NCI-H460 (cell line): ENCODE measurements at places on chromosomes 12 and 14. TPM values are rescaled to one million over a fixed set of nuclear protein-coding genes. Genes with fewer than 3 reads are reported as not detected.

The GPR132 gene
- total RNA-seq = 0.78 TPM in 1 of 2 replicates, not detected in the other

The KRT6A gene
- total RNA-seq = not detected in 2 replicates

The KLRC2 gene
- 0.22 TPM in 1 of 2 replicates, not detected in the other for total RNA-seq

The TAS2R7 gene
- total RNA-seq = not detected in 2 replicates

The CIDEB gene
- not detected in 2 replicates for total RNA-seq

The TMEM121 gene
- 1.9 and 3.1 TPM in 2 replicates for total RNA-seq

The BMP4 gene
- total RNA-seq = not detected in 2 replicates

The VEZT gene
- total RNA-seq = 78.4 and 78.5 TPM in 2 replicates

The GLT1D1 gene
- total RNA-seq = not detected in 2 replicates

The NELL2 gene
- total RNA-seq = 0.15 and 0.40 TPM in 2 replicates

The SLC6A13 gene
- total RNA-seq = 0.17 and 0.32 TPM in 2 replicates

- no peak for DNase-seq
Measured at GRCh38 chr12:93022603-93023340, 93.7 kb upstream of the EEA1 start.

- DNase-seq = no peak
Measured at GRCh38 chr12:61798778-61799177, 461.4 kb upstream of the USP15 start.

DNA sequence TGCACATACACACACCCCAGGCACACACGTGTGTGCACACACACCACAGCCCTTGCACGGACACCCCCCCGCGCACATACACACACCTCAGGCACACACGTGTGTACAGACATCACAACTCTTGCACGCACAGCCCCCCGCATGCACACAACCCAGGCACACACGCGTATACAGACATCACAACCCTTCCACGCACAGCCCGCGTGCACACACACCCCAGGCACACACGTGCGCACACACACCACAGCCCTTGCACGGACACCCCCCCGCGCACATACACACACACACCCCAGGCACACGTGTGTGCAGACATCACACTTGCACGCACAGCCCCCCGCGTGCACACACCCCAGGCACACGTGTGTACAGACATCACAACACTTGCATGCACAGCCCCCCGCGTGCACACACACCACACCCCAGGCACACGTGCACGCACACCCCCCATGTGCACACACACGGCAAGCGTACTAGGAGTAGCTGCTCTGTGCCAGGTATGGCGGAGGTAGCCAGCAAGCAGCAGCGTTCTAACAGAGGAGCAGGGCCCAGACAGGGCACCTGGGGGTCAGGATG, 18.2 kb upstream of the ANKLE2 start:
- no peak for DNase-seq

- DNase-seq = no peak
Measured at GRCh38 chr12:59867689-59868088, 271.9 kb downstream of the SLC16A7 start.

DNA sequence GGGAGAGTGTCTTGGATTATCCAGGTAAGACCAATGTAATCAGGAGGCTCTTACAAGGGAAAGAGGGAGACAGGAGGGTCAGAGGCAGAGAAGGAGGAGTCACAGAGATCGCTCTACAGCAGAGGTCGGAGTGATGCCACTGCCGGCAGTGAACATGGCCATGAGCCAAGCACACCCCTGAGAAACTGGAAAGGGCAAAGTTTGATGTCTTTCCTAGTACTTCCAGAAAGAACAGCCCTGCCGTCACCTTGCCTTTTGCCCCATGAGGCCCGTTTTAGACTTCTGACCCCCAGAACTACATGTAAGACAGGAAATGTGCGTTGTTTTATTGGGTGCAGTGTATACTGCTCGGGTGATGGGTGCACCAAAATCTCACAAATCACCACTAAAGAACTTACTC, 133.7 kb downstream of the CALM1 start:
- no peak for DNase-seq

GRCh38 chr12:3046441-3047200, 30.6 kb upstream of the TSPAN9 start:
- no peak for DNase-seq

DNA sequence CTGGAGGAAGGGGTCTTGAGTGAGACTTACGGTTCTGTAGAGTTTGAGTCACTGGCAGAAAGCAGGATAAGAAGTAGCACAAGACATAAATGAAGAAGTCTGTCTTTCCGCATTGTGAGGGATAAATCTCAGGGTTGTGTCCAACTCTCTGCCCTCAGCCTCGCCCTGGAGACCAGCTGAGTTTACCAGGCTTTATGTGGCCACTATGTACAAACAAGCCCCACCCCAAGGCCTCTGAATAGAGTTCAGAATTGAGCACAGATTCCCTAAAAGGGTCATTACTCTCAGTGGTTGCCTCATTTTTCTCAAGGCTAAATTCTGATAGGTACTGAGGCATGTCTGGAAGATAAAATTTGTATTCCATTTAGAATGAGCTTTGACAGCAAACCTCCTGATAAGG, at the start of gene PZP:
TSS of gene PZP (minus strand) at position 167 of the 400 bp plus-strand sequence. CDS start at position 113, 54 bp downstream.
- no peak for DNase-seq

- DNase-seq = no peak
Measured at GRCh38 chr14:73125169-73125588, 11.1 kb upstream of the PSEN1 start.

- DNase-seq = no peak
Measured at GRCh38 chr12:125907351-125907750, 842.1 kb downstream of the AACS start.

GRCh38 chr12:81811061-81811777, 52.1 kb upstream of the PPFIA2 start:
- DNase-seq = no peak

GRCh38 chr14:103507751-103508150, 14.9 kb downstream of the CKB start:
- no peak for DNase-seq

DNA sequence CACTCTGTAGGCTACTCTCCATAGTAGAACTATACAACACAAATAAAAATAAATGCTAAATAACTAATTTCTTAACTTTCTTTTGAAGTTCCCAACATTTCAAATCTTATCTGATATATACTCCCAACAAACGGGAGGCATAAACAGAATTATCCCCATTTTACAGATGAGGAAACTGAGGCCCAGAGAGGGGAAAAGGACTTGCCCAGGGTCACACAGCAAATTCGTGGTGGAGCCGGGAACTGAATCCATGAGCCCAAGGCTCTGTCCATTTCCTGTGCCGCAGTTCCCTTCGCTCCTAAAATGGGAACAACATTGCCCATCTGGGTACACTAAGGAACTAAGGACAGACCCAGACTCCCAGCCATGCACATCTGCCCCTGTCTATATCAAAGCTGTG, 12.2 kb downstream of the ZNF384 start:
- DNase-seq = no peak

- DNase-seq = no peak
Measured at GRCh38 chr14:74910556-74910955, 12.5 kb downstream of the RPS6KL1 start.

- no peak for DNase-seq
Measured at GRCh38 chr12:16300736-16301135, 23.3 kb upstream of the SLC15A5 start.

- DNase-seq = no peak
Measured at GRCh38 chr12:39125566-39125965, 220.2 kb upstream of the CPNE8 start.

- no peak for DNase-seq
Measured at GRCh38 chr14:58213176-58213575, 13.2 kb downstream of the ACTR10 start.

GRCh38 chr12:92601680-92602079, 101.1 kb upstream of the PLEKHG7 start:
- DNase-seq = no peak

GRCh38 chr14:39593377-39593776, 161.1 kb upstream of the FBXO33 start:
- no peak for DNase-seq

DNA sequence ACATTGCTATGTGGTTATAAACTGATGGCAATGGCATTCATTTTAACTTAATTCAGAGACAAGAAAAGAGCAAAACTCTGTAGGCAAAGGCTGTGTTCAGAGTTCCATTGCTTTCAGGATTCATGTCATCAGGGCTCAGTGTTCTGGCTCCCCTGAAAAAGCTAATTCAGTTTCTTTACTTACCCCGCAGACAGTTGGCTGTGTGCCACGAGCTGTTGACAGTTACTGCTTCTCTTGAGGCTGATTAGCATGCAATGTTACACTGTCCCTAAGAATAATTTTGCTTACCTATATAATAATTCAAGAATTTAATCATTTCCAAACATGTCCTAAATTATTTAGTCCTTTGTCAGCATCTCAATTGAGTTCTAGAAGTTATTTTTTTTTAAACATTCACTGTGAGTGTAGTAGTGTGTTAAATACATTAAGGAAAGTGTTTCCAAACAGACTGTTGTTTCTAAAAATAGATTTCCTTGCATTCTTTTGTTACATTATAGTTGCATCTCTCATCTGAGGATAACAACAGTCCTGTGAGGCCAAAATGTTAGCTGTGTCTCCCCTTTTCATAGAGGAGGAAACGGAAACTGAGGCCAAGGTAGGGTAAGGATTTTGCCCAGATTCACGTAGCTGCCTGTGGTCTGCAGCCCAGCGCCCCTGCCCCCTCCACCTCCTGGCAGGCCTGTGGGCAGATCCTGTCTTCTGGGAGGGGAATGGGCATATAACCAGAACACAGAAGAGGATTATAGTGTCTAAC, 98.6 kb downstream of the PELI2 start:
- no peak for DNase-seq

- DNase-seq = no peak
Measured at GRCh38 chr14:58565832-58566231, 71.9 kb upstream of the DACT1 start.

GRCh38 chr14:95045106-95045701, 112.1 kb downstream of the DICER1 start:
- no peak for DNase-seq

DNA sequence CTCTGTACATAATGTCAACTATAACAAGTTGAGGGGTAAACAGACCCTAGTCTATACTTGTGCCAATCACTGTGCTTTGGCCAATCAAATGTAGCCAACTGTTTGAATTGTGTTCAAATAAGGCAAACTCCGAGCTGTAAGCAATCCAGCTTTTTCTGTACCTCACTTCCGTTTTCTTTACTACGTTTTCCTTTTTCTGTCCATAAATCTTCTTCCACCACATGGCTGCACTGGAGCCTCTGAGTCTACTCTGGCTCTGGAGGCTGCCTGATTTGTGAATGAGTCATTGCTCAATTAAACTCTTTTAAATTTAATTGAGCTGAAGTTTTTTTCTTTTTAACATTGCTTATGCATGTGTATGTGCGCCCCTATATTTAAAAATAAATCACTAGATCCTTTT, 29.7 kb downstream of the CLEC1A start:
- DNase-seq = no peak

GRCh38 chr12:82470906-82471512, 112.7 kb downstream of the METTL25 start:
- DNase-seq = no peak

GRCh38 chr14:49972131-49972671, 79.3 kb downstream of the ARF6 start:
- no peak for DNase-seq
